Cortex of kidney (tissue), 1 donor: ENCODE measurements at places on chromosomes 4 and X.

DNA sequence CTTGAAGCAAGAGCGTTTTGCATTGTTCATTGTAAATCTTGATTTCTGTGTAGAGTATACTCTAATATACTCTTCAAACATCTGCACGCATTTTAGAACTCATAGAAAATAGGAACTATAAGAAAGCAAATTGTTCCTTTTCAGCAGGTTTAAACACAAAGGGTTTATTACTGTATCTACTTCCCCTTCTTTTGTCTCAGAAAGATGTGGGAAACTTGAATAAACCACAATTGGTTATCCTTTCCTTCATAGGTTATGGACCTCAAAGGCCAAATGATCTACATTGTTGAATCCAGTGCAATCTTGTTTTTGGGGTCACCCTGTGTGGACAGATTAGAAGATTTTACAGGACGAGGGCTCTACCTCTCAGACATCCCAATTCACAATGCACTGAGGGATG is 46.0 kb upstream of the GUCY1B1 start:
- DNase-seq: no peak

GRCh38 chr4:12770351-12770750 is 713.8 kb downstream of the RAB28 start:
- no peak for DNase-seq

- no peak for DNase-seq
Measured at GRCh38 chr4:4919927-4920326, 60.5 kb downstream of the MSX1 start.

GRCh38 chr4:185742766-185743165 is 69.2 kb downstream of the SORBS2 start:
- DNase-seq: no peak

- DNase-seq: no peak
Measured at GRCh38 chr4:39456946-39457763, 1.6 kb downstream of the RPL9 start.

DNA sequence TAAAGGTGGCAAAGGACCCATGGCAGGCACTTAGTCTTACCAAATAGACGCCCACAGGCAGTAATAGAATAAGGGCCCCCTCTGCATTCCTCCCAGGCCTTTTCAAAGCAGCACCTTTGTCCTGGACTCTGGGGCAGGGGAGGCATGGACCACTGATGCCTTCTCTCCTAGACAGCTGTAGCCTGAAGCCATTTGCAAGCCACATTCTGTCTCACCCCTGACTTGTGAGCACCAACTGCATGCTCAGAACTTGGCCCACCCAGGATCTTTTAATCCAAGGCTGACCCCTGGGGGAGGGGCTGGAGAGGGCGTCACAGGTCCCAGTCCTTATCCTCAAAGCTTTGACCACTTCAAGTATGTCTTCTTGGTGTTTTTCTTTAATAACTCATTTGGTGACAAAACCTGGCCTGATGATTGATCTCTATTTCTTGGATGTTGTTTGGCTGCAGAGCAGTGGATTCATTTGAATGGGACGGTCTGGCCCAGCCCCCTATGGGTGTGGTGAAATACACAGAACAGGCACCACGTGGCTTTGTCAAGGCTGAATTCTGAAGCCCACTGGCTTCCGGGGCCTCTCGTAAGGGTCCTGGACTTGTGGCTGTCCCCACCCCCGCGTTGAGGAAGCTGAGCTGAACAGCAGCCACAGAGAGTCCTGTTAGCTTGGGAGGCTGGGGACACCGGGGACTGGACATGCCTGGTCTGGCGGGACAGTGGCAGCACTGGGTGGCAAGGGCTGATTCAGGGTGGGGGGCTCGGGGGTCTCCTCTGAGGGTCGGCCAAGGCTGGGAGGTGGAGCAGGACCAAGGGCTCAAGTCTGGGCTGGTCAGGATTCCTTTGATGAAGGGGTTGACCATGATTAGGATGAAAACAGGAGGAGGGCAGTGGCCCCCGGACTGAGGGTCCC is 36.6 kb downstream of the ADRA2C start:
- DNase-seq: no peak

- no peak for DNase-seq
Measured at GRCh38 chrX:153336121-153336894, 2.4 kb downstream of the ZNF275 start.

DNA sequence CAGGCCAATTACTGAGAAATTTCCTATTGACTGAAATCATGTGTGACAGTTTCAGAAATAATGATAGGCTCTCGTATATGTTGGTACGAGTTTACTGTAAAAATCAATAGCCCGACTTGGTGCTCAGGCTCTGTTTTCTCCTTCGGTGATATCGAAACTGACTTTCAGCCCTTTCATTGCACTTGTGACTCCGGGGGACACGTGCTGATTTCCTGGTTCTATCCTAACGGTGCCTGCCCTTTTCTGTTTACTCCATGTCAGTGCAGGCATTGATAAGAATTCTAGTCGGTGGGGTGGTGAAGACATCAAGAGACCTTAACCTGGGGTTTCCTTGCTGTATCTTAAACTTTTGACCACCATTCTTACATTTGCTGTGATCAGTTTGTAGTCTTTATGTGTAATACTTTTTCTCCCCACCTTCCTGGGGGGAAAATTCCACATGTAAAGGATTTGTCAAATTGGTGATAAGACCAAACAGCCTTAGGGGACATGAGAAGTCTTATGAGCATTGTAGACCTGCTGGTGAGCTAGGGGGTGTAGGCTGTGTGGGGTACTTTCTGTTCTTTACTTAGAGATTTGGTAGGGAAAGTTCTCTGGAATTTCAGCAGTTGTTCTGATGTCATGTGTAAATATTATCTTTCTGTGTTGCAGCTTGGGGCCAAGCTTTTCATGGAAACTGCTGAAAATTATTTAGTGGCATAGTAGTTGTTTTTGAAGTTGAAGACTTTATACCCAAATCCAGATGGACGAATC is 52.7 kb downstream of the TMEM131L start:
- no peak for DNase-seq

DNA sequence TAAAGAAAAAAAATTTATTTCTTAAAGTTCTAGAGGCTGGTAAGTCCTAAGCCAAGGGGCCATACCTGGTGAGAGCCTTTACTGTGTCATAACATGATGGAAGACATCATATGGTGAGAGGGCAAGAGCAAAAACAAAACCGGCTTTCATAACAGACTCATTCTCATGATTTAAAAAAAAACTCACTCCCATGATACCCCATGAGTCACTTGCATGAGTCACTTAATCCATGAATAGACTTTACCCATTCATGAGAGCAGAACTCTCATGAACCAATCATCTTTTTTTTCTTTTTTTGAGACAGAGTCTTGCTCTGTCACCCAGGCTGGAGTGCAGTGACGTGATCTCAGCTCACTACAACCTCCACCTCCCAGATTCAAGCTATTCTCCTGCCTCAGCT is 369.7 kb upstream of the DIAPH2 start:
- DNase-seq: no peak
